ENCODE measurements at places on chromosomes 16 and 17. TPM values are rescaled to one million over a fixed set of nuclear protein-coding genes. Genes with fewer than 3 reads are reported as not detected.

The ABI3 gene
- not detected for total RNA-seq

The CSH1 gene
- total RNA-seq, result not detected

The NPIPA2 gene
- 3.9 TPM for total RNA-seq

The CCL8 gene
- total RNA-seq, result not detected

The ZSCAN10 gene
- 0.21 TPM for total RNA-seq

The ZNF785 gene
- 6.2 TPM for total RNA-seq

Data from Panc1 (cell line).